ENCODE measurements at places on chromosomes 6 and 20.

GRCh38 chr20:29878281-29878741 lies 1379.2 kb upstream of the DEFB115 start:
- no peak for DNase-seq

DNA sequence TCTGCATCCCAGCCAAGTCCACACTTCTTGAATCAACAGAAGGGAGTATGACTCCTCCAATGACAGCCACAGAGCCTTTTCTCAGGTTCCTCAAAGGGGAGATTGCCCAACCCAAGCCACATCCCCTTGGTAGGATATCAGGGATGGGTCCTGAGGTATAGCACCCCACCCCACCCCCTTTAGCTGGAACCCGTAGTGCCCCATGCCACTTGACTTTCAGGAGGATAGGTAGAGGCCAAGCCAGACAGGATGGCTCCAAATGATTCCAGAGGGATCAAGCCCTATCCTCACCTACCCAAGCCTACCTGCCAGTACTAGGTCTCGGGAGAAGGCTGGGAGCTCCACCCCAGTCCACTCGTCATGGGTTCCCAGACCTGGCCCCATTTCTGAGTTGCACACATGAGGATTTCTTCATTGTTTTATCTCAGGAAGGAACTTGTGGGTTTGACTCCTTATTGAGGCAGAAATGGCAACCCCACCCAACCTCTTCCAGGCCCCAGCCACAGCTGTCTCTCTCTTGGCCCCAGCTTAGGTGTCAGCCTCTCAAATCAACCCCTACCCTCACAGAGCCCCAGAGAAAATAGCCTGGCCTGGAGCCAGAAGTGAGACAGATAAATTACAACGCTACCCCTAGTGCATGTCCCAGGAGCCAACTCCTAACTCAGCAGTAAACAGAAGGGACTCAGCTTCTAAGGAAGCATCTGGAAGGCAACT lies 3.6 kb downstream of the CCND3 start:
- no peak for DNase-seq

DNA sequence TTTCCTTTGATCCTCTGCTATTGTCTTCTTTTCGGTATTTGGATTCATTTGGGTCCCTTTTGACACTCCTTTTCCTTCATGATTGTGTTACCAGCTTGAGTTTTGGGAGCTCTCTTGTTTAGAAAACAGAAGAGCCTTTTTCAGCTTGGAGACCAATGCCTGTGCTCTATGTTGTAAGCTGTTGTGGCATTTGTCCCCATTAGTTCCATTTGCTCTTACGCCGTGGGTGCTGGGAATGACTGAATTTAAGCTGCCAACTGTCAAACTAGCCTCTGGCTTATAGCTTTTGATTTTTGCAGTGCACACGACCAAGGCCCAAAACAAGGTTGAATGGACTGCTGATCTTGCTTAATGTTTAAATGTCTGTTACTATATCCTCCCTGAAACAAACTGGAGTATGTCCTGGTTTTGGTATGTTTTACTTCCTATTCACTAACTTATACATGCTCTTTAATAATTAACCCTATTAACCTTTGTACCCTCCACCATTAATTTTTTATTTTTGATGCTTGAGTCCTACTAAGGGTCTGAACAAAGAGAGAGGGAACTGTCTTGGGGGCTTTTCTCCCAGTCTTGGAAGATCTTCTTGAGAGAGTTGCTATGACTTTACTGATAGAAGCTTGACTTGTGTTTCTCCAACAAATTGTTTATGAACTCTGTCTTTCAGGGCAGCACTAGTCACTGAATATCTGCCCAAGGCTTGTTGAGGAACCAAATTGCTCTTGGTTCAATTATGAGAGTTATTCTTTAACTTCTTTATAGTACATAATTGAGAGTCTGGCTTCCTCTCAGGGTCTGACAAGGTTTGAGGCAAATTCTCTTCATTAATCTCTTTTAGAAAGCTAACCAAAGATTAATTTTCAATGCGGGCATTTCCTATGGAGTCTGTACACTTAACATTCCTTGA lies 100.3 kb upstream of the SIRPG start:
- DNase-seq, result no peak

- DNase-seq, result no peak
Measured at GRCh38 chr20:57651881-57652605, 31.8 kb upstream of the ZBP1 start.

DNA sequence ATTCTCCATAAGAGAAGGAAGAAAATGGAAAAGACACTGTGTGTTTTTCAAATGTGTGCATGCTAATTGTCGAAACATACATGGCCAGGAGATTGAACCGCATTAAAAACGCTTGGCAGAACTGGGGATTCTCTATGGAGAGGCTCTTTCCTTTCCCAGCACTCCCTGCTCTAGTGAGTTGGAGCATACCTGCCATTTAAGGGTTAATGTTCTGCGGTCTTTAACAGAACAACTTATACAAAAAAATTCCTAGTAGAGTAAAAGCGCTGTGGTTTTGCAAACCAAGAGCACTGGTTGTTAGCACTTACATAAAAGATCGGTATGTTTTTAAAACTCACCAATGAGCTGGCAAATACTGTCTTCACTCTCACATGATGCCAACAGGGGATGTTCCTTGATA lies 1.5 kb downstream of the TAGAP start:
- no peak for DNase-seq

- DNase-seq, result no peak
Measured at GRCh38 chr6:25171301-25171700, 107.9 kb upstream of the CARMIL1 start.

- no peak for DNase-seq
Measured at GRCh38 chr20:42429761-42430458, 759.8 kb downstream of the PTPRT start.

DNA sequence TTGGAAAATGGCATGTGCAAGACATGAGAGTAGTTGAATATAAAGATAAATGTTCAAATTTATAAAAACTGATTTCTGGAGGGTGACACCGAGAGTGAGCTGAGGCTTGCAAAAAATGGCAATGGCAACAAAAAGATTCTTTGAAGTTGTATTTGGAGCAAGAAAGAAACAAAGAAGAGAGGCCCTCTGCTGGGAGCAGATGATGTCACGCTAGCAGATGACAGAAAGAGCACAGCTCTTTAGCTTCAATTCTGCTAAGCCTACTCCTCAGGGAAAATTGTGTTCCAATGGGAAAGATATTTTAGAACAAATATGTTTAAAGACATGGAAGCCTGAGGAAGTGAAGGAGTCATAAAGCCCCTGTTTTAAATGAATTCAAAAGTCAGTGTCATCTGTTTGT lies 125.3 kb upstream of the NOX3 start:
- no peak for DNase-seq

GRCh38 chr6:115137910-115138309 lies 795.1 kb upstream of the HS3ST5 start:
- no peak for DNase-seq

- no peak for DNase-seq
Measured at GRCh38 chr20:64222851-64223525, 32.6 kb upstream of the PCMTD2 start.

DNA sequence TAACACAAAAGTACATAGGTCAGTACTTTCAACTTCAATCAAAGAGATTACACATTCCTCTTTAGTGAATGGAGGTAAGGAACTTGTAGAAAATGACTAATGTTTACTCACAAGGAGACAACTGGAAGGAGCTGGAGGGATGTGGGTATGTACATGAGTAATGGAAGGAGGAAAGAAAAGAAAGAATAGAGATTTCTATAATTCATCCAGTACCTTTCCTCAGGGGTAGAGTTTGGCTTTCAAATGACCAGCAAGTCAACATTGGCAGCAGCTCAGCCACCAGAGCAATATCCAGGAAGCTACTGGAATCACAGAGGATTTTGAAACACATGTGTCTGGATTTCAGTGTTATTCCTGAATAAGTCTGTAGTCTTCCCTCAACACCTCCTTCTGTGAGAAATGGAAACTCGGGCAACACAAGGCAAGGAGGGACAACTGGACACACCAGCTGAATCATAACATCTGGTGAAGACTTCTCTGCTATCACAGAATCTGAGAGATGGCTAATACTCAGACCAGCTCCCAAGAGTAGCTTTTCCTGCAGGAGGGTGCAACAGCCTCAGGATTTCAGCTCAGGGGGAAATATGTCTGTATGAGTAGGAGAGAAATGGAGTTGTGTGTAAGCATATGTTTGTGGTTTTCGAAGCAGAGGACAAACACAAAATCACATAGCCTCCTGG lies 98.8 kb downstream of the HAO1 start:
- DNase-seq, result no peak

DNA sequence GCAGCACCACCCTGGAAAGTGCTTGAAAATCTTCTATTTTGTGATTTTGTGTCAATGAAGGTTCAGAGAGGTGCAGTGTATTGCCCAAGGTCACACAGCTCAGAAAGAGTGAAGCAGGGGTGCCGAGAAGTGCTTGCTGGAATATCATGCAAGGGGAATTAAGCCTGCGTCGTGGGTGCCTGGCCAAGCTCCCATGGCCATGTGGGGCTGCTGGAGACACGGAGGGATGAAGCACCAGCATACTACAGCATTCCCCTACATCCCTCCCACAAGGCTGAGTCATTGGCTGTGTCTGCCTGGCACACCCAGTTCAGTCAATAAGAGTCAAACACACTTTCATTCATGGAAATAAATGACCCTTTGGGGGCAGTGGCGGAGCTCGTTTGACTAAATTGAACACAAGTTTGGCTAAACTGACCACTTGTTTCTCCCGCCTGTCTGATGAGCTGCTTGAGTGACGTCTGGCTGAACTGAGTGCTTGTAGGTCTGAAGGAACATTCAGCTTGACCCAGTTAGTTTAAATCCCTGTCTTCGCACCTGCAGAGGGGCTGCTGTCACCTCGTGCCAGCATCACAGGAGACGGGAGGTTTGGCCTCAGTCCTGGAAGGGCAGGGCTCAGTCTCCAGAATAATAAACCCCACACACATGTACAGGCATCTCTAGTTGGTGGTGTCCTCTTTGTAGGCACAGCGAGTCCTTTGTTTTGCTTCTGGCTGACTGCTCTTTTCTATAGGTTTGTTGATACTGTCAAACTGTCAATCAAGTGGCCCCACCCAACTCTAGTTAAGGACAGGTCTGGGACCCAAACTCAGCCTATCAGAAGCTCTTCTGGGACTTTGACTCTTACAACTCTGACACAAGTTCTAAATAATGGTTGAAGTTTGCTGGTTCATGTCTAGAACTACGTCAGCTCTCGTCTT lies 8.4 kb upstream of the TGM2 start:
- peak; percentile 59 for DNase-seq

DNA sequence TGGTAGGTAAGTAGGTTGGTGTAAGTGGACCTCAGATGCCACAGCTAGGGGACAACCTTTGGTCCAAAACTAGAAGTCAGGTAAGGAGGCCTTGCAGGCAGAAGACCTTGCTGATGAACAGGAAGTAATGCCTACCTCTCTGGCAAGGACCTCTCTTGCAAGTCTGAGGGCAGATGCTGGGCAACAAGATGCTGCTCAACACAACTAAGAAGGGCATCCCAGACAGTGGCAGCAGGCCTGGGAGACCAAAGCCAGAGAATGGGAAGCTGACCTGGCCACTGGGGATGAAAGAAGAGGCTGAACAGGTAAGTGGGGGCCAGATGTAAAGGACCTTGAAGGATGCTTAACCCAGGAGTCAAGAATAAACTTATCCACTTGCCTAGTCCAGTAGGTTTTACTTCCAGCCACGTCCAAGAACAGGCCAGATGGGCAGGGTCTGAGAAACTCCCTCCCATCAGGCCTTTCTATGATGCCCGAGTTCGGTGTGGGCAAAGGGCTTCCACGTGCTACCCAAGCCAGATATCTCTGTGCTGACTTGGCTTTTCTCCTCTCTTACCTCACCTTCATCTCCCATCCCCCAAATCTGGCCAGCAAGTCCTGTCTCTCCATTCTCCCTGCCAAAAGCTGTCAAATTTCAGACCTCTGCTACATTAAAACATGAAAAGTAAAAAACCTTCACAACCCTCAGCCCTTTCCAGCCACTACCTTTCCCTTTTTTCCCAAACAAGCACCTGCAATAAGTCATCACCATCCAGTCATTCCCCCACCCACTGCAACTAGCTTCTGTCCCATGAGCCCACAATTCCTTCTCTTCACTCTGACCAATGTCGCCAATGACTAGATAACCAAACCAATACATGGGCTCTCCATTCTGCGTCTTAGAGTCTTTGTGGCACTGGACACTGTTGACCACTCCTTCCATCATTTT lies 11.5 kb upstream of the PLCG1 start:
- no peak for DNase-seq

DNA sequence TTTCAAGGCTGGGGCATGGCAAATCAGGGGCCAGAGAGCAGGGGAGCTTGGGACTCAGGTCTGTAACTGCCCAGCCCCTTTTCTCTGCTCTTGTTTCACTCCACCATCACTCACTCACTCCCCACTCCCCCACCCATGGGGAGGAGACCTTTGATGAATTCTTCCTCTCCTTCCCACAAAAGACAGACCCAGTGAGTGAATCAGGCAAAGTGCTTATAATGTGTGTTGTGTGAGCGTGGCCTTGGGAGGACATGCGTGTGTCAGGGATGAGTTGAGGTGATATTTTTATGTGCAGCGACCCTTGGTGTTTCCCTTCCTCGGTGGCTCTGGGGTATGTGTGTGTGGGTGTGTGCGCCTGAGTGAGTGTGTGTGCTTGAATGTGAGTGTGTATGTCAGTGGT lies 1.0 kb upstream of the CUL9 start:
- no peak for DNase-seq

GRCh38 chr20:15913391-15914025 lies 659.7 kb downstream of the KIF16B start:
- no peak for DNase-seq

GRCh38 chr20:50826121-50826520 lies 31.3 kb downstream of the BCAS4 start:
- DNase-seq, result no peak

DNA sequence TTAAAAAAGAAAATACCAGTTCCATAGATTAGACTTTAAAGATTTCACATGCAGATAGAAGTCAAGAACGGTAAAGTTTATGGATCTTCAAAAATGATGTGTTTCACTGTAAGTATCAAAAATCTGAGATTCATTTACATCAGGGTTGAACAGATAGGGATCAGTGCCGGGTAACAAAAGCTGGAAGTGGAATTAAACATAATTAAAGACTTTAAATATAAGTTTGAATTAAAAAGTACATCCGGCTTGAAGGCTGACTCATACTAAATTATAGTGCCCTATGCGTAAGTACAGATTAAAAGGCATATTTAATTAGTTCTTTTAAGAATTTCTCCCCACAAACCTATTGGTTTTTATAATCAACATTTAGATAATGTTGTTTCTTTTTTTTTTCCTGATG lies 312.7 kb downstream of the PRL start:
- DNase-seq, result no peak

GRCh38 chr6:155333414-155333813 lies 19.1 kb upstream of the TFB1M start:
- DNase-seq, result no peak

All from AG04449 (cell line).